ENCODE measurements at places on chromosomes 7 and 10.

- peak; percentile 6 for DNase-seq
These were observed 36.0 kb upstream of the ABLIM1 start for GRCh38 chr10:114694062-114694461.

GRCh38 chr7:140618306-140618705, 22.3 kb downstream of the DENND2A start:
- no peak for DNase-seq

DNA sequence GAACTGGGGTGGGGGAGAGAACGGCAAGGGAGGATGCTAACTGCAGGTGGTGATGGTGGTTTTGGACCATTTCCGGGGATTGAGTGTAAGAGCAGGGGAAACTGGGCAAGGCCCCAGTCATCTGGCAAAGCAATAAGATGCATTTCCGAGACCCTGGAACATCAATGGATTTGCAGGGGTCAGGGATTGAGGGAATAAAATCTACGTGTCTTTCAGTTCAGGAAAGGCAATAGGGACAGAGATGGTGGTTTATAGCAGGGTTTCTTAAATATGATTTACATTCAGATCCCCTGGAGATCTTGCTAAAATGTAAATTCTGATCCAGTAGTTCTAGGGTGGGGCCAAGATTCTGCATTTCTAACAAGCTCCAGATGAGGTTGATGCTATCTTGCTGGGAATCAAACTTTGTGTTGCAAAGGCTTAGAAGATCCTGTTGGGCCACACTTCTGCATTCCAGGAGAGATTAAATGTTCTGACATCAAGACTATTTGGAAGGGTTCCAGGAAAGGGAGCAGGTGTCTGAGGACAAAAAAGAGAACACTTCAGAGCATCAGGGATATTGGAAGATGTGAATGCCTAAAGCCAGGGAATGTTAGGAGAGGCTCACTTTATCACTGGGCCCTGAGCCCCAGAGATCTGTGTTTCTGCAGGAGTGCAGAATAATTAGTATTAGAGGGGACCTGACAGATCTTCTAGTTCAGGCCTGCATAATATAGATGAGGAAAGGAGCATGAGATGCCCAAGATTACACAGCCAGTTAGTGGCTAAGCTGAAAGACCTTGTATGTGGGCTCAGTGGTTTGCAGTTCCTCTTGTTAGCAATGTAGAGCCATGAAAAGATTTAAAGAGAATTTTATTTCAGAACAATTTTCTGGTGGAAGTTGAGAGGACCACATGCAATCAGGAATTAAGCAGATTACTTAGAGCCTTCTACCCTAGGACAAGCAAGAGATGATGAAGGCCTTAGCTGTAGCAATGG, 32.4 kb downstream of the BLNK start:
- DNase-seq: no peak

- DNase-seq: no peak
These were observed 32.3 kb upstream of the DNAJB12 start for GRCh38 chr10:72386916-72387586.

- no peak for DNase-seq
These were observed 71.4 kb upstream of the RHEB start for GRCh38 chr7:151590850-151591771.

- DNase-seq: no peak
These were observed 141.4 kb upstream of the DGKB start for GRCh38 chr7:15043931-15044330.

DNA sequence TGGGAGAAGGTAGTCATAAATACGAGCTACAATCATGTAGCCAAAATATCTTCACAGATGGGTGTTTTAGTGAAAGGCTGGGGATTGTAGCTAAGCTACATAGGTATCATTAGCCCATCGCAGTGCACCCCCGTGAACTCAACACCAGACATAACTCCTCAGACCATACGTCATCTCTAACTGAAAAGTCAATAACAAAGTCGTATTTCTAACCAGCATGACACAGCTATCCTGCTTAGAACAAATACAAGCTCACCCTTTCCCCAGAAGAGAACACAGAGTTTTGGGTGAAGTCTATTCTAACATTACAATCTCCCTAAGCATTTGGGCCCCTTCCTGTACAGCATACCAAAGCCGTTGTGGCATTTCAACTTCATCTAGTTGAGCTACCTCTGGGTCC, 636.6 kb upstream of the DPP6 start:
- DNase-seq: no peak

DNA sequence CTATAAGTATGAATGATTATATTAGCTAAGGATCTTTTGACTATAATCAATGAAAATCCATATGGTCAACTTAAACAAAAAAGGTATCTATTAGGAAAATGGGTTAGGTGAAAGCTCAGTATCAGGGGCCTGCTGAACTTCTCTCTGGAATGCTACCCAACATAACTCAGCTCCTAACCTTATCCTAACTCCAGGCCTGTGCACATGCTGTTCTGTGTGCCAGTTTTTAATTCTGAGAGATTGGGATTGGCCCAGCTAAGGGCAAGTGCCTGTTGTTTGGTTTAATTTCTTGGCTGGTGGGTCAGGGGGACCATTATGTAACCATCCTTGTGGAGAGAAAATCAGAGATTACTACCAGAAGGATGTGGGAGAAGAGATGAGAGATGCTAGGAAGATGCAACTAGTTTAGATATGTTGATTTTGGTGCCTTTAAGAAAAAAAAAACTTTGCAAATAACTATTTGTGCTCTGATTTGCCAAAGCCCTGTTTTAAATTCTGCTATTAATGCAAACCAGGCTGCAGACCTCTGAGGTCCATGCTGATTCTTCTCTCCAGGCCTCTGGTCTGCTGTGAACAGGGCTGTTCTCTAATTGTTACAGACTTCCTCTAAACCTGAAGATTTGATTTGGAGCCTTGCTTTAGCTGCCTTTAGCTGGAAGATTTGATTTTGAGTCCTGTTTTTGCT, 23.9 kb upstream of the HDAC9 start:
- DNase-seq: no peak

Data from activated CD4-positive, alpha-beta T cell treated with anti-CD3 and anti-CD28 coated beads for 48 hours (primary cell).